ENCODE measurements at places on chromosomes 6 and 20. TPM values are rescaled to one million over a fixed set of nuclear protein-coding genes. Genes with fewer than 3 reads are reported as not detected.

Gene AP5S1
- total RNA-seq: 23.0 TPM

Gene PI16
- total RNA-seq: under 0.01 TPM

Gene GSTA3
- total RNA-seq: not detected

Gene MAP3K5
- total RNA-seq: 34.8 TPM

Gene DEF6
- total RNA-seq: 0.25 TPM

Gene IL17A
- not detected for total RNA-seq

Gene THBS2
- total RNA-seq: 3.2 TPM

Gene MAPK13
- 2.5 TPM for total RNA-seq

Gene UBD
- total RNA-seq: 1.9 TPM

Gene OOEP
- total RNA-seq: not detected

Gene PABPC1L
- total RNA-seq: 3.3 TPM

Gene SLC35D3
- total RNA-seq: not detected

Gene CDSN
- not detected for total RNA-seq

Gene ANKRD66
- total RNA-seq: not detected

Gene RPP40
- total RNA-seq: 32.9 TPM

Gene CABLES2
- 1.2 TPM for total RNA-seq

Gene DAAM2
- 0.04 TPM for total RNA-seq

Gene RBM24
- total RNA-seq: 0.74 TPM

Gene PERP
- 19.0 TPM for total RNA-seq

Gene PRRT1
- total RNA-seq: not detected

GRCh38 chr6:148818939-148819575 is 72.2 kb downstream of the UST start:
- DNase-seq: no peak

DNA sequence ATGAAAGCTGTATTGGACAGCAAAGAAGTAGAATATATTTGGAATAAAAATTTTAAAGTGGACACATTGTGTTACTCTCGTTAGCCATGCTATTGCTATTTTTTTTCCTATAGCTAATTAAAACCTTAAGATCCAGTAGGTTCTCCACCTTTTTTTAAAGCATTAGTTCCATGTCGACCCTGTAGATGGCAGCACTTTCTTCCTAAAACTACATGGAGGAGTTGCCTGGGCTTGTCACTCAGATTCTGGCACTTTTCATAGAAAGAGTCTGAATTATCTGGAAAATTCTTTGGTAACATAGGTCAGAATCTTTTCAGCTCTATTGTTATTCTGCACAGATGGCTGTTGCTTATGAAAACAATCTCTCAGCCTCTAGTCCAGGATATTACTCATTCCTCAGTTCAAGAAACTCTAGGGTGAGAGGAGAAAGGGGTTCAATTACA is 42.0 kb upstream of the ESR1 start:
- DNase-seq: peak; percentile 93

- DNase-seq: no peak
Observed at GRCh38 chr6:22664968-22665367, 95.6 kb downstream of the HDGFL1 start.

GRCh38 chr6:108966855-108967755 is 118.9 kb downstream of the ARMC2 start:
- no peak for DNase-seq

- DNase-seq: no peak
Observed at GRCh38 chr20:11261533-11262000, 587.8 kb upstream of the JAG1 start.

GRCh38 chr6:96051555-96051954 is 35.8 kb downstream of the FUT9 start:
- DNase-seq: no peak

- no peak for DNase-seq
Observed at GRCh38 chr20:53839423-53840176, 230.8 kb downstream of the BCAS1 start.

DNA sequence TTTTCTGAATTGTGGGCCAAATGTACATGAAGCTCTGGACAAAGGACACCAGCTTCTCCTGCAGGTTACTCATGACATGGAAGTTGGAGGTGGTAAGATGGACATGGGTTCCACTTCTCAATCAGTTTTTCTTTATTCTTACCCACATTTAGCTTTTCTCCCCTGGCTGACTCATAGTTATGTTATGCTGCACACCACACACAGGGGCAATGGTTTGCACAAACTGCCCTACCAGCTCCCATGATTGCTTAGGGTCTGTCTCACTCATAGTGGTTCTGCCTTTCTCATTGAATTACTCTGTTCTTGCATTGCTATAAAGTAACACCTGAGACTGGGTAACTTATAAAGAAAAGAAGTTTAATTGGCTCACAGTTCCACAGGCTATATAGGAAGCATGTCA is 4.5 kb upstream of the CD109 start:
- DNase-seq: no peak

DNA sequence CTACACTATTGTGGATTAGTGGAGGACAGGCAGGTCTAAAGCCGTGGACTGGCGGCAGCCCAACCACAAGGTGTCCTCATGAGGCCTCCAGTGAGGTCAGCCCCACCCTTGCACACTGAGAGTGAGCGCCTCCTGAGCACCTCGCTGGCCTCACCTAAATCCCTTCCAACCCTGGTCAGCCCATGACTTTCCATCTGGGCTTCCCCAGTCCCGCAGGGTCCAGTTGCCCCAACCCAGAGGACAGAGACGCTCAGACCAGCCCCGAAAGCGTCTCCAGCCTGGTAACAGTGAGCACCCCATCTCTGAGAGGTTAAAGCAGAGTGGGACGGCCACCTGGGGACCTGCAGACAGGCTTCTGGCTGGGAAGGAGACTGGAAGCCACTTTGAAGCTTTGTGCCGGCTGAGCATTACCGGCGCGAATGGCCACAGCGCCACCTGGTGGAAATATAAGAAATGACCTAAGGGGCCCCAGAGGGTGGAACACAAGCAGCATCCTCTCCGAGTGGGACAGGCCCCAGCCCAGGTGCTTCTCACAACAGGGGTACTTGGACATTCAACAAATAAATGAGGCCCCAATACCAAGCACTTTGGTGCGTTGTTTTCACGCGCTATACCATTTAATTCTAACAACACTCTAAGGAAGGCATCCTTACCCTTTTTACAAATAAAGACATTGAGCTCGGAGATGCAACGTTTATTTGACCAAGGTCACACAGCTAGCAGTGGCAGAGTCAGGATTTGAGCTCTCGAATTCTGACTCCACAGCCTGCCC is 65.7 kb upstream of the TOP1 start:
- DNase-seq: peak; percentile 15

- no peak for DNase-seq
Observed at GRCh38 chr6:127290391-127291265, 24.0 kb downstream of the RNF146 start.

- DNase-seq: no peak
Observed at GRCh38 chr6:68625998-68626397, 9.1 kb upstream of the ADGRB3 start.

DNA sequence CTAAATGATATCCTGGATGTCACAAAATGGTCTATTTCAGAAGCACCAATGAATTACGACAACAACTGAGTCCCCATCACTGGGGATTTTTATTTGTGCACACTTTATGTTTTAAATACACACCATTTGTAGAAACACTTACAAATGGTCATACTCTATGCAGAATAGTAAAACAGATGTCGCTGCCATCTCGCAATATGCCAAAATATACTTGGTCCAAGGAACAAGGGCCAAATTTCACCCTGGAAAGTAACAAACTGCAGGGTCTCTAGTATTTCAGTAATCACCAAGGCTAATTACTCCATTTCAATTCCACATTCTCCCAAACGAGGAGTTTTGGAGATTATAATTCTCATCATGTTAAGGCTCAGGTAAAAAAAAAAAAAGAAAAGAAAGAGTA is 215.2 kb downstream of the LMBRD1 start:
- no peak for DNase-seq

DNA sequence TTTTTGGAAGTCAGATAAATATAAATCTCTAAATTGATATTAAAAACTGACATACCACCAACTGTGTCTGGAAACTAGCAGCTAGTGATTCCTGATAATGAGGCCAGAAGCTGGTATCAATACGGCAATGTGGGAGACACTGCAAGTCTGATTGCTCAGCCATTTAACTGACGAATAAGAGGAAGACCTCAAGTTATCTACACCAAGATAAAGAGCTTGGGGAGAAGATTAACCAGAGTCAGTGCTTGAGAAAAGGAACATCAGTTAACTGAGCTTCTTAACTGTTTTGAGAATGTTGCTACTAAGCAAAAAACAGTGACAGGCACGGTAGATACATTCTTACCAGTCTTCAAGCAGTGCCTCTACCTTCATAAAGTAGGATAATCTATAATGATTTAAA is 140.4 kb upstream of the TENT5A start:
- DNase-seq: no peak

DNA sequence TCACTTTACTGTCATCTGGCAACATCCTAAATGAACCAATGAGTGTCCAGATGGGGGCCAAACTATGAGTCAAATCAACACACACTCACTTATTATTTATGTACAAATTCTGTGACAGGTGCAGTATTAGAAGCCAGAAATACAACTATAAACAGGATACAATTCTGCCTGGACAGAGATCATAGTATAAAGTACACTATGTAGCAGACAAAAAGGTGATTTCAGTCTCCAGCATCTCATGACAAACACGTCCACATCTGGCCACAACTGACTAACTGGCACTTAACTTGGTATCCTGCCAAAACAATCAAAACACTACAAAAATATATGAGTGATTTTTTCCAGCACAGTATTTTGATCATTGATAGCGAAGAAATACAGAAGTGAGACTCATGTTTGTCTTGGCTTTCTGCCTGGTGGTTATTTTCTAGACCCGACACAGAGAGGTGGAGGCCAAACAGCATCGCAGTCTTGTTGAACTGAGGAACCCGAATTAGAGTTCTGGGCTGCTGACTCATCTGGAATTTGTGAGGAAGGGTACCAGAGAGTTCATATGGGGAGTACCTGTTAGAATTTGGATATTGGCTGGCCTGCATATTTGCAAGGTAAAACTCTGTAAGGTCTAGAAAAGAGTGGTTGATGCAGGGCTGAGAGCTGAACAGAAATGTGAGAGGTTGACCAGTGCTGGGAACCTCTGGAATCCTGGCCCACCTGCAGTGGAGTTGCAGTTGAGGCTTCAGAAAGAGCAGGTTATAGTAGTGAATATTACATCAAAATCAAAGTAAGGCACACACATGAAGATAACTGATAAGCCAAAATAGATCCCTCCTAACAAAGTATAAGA is 475.2 kb downstream of the PTPRT start:
- DNase-seq: no peak

GRCh38 chr6:146545581-146545980 is 1.9 kb downstream of the RAB32 start:
- DNase-seq: no peak

DNA sequence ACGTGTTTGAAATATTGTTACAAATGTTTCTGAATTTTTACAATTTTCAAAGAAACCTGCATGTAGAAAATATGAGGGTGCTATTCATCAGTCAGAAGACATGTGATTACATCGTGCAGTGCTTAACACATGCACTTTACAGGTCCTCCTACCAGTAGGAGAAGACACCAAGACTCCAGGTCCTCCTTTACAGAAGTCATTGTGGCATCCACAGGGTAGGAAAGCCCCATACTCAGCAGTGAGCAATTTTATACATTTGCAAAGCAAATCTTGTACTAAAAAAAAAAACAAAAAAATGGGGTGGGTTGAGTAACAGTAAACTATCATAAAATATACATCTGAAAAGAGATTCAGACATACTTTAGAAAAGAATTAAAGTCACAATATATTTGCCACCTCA is 14.0 kb downstream of the TPD52L1 start:
- no peak for DNase-seq

DNA sequence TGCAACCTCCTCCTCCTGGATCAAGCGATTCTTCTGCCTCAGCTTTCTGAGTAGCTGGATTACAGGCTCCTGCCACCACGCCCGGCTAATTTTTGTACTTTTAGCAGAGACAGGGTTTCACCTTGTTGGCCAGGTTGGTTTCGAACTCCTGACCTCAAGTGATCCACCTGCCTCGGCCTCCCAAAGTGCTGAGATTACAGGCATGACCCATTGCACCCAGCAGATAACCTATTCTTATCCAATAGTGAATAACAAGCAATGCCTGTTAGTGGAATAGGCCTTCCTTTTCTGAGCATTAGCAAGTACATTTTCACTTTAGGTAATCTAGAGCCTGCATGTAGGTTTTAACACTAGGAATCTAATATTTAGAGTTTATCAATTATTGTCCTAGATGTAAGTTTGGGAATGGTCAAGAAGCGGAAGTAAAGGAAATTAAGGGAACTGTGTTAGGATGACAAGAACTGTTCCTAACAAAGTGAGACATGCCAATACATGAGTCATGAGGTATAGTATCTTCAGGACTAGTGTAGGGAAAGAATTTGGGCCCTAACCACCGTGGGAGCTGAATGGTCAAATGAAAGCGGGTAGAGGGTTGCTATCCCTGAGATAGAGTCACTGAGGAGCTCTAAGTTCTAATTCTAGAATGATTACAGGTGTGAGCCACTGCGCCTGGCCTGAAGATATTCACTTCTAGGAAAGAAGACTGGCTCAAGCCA is 15.0 kb downstream of the BLTP3A start:
- DNase-seq: no peak

GRCh38 chr6:67411036-67411435 is 1224.0 kb upstream of the ADGRB3 start:
- peak; percentile 0 for DNase-seq

DNA sequence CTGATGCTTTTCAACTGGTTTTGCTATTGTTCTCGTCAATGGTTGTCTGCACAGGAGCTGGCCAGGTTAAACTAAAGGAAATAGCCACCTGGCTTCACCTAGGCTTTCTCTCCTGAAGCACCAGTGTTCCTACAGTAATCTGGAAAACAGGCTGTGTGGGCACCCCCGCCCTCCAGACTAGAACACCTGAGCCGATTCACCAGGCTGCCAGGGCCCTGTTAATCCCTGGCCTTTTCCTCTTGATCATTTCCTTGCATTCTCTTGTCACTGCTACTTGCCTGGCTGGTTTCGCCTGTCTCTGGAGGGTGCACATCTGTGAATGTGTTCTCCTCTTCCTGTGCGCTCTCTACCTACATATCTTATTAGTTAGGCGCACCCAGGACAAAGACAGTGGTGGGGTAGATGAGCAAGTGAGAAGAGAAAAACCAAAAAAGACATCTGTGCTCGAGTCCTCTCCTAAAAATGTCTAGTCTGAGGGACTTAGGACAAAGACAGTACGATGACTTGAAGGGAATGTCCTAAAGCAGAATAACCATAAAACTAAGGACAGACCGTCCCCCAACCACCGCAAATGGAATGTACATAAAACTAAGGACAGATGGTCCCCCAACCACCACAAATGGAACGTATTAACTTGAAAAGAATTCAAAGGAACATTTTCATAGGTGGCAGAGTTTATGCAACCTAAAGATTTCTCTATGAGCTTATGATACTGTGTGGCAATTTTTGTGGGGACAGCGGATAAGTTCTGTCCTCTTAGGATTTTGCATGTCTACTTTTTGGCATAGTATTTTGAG is 45.9 kb upstream of the EMILIN3 start:
- no peak for DNase-seq

- DNase-seq: no peak
Observed at GRCh38 chr20:10476319-10476724, 41.2 kb downstream of the SLX4IP start.

- no peak for DNase-seq
Observed at GRCh38 chr6:16840725-16841124, 79.5 kb upstream of the ATXN1 start.

All from pulmonary artery endothelial cell (primary cell).